K562 (cell line): ENCODE measurements at places on chromosomes 3 and 15.

GRCh38 chr3:56758539-56758981 is 43.2 kb downstream of the ARHGEF3 start:
- DNase-seq, result no peak

DNA sequence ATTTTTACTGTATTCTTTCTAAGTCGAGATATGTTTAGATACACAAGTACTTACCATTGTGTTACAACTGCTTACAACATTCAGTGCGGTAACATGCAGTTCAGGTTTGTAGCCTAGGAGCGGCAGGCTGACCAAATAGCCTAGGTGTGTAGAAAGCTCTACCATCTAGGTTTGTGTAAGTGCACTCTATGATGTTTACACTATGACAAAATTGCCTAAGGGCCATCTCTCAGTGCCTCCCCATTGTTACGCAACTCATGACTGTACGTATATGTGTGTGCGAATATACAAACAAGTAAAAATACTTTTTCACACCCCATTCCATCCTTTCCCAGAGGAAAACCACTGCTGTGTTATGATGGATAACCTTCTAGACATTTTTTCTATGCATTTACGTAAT is 44.3 kb downstream of the PXYLP1 start:
- DNase-seq, result no peak

- no peak for DNase-seq
These were observed 67.9 kb upstream of the TNIK start for GRCh38 chr3:171528102-171528501.

DNA sequence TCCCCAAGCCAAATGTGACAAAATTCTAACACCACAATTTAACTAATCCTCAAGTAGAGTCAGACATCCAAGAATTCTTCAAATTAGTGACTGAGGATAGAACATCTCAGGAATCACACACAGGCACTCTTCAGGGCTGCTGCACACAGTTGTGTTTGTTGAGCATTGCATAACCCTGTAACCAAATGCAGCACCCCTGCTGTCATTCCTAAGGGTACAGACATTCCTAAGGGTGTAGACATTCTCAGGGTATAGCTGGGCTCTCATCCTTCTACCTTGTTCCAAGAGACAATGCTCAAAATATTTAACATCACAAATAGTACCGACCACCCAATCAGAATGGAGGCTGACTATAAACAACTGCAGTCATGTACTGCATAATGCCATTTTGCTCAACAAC is 107.1 kb upstream of the UBE2E2 start:
- no peak for DNase-seq

- no peak for DNase-seq
These were observed 1288.4 kb upstream of the CADM2 start for GRCh38 chr3:83670416-83670815.

DNA sequence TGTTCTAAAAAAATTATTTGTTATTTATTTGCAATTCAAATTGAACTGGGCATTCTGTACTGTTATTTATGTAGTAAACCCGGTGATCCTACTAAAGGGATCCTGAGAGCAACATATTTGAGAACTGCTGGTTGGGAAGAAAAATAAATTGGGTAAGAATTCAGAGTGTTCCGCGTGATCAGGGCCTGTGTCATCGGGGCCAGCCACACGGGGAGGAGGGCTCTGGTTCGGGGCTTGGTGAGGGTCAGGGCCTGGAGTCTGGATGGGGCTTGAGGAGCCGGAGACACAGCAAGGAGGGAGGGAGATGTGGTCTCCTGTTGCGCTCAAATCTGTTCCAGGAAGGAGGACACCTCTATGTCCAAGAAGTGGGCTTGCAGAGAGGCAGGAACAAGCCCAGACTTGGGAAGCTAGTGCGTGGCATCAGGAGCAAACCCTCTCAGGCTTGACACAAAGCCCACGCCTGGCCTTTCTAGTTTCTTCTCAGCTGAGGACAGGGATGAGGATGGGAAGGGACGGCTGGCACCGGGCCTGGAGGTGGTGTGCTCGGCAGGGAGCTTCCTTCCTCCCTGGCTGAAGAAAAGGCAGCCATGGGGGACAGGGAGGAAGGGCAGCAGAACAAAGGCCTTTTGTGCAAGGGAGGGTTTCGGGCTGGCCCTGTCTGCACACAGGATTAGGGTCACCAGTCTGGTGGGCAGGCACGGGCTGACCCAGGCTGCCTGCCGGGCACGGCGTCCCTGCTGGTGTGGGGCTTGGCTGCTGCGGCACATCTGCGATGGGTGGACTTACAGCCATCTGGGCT is 22.9 kb upstream of the FBLN2 start:
- DNase-seq, result no peak

GRCh38 chr15:29124581-29125381 is 144.8 kb downstream of the NSMCE3 start:
- DNase-seq, result no peak

- DNase-seq, result no peak
These were observed 111.0 kb downstream of the LRRK1 start for GRCh38 chr15:101029971-101030661.

GRCh38 chr3:20898962-20899361 is 713.0 kb upstream of the SGO1 start:
- no peak for DNase-seq

DNA sequence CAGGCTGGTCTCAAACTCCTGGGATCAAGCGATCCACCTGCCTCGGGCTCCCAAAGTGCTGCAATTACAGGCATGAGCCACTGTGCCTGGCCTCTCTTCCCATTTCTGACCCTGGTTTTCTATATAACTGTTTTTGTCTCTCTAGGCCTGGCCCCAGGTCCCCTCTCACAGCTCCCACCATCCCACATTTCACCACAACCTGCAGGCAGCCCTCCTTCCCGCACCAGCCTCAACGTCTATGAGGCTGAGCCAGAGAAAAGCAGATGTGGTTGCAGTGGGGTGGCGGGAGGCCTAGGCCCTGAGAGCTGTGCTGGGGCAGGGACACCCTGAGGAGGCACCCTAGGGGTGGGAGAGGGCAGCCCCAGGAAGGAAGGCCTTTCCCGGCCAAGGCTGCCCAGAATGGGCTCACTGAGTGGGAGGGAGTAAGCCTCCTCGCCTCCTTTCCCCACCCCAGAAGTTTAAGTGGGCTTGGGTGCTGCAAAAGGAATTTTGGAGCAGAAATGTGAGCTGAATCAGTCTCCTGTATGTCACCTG is 99.7 kb downstream of the LSM3 start:
- no peak for DNase-seq

GRCh38 chr3:136545664-136546268 is 206.4 kb downstream of the STAG1 start:
- DNase-seq, result peak; percentile 2

GRCh38 chr15:26102365-26102764 is 239.2 kb upstream of the ATP10A start:
- no peak for DNase-seq

DNA sequence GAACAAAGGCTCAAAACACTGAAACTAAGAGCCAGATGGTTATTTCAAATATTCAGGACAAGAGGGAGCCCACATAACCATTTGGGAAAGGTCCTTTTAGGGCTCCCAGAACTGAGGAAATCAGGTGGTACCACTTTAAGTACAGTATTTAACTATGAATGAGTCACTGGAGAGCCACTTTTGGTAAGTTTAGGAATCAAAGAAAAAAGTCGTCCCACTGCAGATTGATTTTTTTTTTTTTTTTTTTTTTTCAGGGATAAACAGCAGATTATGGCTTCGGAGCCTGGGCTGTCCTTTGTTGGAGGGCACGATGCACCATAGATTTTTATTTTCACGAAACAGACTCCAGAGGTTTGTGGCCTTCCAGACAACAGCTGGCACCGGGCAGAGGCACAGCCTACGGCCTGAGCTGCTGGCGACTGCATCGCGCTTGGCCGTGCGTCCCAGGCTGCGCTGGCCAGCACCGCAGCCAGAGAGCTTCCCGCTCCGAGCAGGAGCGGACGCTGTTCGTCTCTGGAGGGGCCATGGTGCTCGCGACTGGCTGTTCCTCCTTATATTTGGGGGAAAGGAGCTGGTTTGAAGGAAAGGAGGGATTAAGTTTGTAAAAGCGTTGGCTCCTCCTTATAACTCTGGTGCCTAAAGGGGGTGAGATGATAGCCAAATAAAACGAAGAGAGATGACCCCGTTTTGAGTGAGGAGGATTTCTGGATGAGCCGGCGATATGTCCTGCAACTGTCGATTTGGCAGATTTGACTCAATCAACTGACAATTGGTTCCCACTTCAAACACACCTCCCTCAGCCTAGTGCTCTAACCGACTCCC is 152.9 kb upstream of the GOLIM4 start:
- no peak for DNase-seq

GRCh38 chr3:64728428-64728827 is 40.6 kb upstream of the ADAMTS9 start:
- DNase-seq, result no peak

DNA sequence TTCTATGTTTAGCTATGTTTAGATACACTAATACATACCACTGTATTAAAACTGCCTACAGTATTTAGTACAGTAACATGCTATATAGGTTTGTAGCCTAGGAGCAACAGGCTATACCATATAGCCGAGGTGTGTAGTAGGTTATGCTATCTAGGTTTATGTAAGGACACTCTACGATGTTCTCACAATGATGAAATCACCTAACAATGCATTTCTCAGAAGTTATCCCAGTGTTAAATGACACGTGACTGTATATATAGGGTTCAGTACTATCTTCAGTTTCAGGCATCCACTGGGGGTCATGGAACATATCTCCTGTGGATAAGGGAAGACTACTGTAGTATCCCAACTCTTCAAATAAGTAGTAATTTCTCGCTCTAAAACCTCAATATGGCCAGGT is 97.4 kb downstream of the TMCC1 start:
- no peak for DNase-seq

GRCh38 chr3:115099986-115100571 is 47.0 kb downstream of the ZBTB20 start:
- no peak for DNase-seq
